ENCODE measurements at places on chromosomes 5 and 9. TPM values are rescaled to one million over a fixed set of nuclear protein-coding genes. Genes with fewer than 3 reads are reported as not detected.

DNA sequence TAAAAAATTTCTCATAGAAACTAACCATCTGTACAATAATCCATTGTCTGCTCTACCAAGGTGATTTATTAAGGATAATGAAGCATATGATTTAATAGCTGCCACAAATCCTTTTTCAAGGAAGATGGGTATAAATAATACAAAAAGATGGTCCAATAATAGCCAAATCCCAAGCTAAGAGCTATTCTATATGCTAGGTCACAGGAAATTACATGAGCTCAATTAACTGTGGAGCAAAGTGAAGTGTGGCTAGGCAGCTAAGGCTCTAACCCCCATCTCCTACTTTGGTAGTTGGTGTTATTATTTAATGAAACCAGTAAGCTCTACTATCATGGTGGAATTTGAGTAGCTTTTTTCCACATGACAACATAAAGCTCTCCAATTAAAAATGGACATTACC, 1045.0 kb upstream of the DMAC1 start:
- no peak for DNase-seq

DNA sequence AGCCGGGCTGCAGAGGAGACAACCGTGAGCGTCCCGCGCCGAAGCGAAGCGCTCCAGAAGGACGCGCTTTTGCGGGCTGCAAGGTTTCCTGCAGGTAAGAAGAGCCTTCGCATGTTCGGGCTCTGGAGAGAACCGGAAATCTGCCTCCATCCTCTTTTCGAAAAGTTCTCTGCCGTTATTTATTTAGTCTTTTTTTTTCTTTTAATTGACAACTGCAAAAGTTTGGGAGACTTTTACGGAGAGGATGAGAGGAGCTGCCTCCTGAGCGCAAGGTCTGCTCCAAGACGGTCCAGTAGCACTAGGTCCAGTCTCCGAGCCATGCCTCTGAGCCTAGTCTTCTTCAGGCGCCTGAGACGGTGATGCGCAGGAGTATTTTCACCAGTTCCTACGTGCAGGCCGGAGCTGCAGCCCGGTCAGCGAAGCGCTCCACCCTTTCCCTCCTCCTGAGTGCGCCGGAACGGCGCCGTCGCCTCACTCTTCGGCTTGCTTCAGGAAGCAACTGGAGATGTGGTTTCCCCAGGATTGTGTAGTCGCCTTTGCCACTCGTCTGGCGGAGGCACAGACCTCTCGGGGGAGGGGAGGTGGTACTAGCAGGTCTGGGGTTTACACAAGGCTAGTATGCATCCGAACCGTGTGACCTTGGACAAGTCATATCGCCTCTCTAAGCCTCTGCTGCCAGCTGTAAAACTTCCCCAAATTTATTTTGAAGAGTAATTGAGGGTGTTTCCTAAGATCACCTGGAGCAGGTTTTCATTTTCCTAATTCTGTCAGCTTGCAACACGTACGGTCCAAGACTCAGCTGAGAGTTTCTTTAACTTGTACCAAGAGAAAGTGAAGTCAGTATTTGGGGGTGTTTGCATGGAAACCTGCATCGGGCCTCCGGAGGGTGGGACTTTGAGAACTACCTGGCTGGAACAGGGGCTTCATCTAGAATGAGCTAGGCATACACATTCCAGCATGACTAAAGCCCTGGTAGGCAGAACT, 4.5 kb downstream of the POU4F3 start:
- DNase-seq = no peak

DNA sequence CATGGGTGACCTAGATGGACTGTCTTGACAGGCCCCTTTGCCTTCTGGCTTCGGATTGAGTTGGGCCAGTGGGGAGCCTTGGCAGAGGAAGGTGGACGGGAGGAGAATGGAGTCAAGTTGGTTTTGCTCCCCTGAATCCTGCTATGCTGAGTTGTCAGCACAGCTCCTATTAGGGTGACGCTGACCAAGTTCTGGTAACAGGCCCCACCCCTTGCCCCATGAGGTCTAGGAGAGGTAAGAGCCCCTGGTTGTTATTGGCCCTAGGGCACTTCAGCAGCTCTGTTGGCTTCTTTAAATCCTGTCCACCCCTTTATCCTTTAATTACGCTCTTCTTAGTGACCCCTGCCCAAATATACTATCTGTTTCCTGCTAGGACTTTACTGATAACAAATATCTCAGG, 39.4 kb upstream of the KIF2A start:
- DNase-seq = no peak

GRCh38 chr5:20050262-20050661, 62.3 kb upstream of the CDH18 start:
- no peak for DNase-seq

GRCh38 chr9:37432020-37432419, 9.5 kb downstream of the GRHPR start:
- no peak for DNase-seq

DNA sequence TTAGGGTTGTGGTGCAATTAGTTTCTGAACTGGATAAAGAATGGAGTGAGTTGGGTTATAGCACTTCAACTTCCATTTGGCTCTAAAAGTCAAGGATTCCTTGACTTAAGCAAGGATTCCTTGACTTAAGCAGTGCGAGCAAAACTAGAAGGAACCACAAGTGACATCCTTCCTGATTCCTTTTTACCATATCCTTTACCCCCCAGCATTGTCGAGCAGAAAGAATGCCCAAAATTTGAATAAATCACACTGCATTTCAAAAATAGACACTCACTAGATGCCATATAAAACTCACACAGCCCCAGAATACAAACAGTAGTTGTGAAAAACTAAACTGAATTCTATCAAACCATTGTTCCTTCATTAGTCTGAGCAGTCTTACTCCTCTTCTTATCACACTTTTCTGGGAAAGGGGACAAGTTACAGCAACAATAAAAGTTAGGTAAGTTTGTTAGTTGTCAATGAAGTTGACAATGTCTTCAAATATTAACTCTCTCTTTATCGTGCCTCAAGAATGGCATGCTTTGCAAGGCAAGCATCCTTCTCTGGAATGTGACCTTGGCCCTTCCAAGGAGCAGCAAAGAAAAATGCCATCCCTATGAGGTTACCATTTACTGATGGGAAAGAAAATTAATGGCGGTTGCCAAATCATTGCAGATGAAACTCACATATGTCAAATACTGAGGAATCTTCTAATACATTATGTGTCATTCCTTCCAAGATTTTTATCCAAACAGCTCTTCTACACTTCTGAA, 273.3 kb upstream of the ANKRD55 start:
- no peak for DNase-seq

- DNase-seq = no peak
Measured at GRCh38 chr5:17069995-17070511, 134.0 kb upstream of the MYO10 start.

DNA sequence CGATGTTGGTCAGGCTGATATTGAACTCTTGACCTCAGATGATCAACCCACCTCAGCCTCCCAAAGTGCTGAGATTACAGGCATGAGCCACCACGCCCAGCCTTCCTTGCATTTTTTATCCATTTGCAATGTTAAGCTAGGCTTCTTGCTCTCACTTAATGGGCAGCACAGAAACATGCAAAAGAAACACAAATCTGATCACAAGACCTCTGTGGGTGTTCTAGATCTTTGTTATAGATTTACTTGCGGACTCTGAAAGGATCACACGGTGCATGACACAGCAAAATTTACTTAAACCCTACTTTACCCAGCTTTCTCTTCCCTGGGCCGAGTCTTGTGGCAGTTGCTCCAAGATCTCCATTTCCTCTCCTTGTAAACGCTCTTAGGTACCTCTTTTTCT, 71.3 kb downstream of the PSAT1 start:
- no peak for DNase-seq

DNA sequence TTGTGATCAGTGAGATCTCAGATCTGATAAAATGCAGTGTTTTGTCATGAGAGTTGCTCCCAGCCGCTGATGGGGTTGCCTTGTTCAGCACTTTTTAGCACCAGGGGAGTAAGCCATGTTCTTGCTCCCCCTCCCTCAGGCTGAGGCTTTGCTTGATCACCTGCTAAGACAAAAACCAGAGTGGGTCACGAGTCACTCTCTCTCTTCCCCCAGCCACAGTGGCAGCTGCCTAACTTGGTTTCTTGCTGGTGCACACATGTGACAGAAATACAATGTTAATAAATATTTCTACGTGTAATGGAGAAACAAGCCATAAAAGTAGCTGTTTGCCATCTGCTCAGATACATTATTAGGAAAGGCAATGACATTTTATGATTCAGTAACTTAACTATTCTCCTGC, 212.4 kb upstream of the DMRT1 start:
- DNase-seq = no peak

GRCh38 chr5:139012176-139012575, 137.0 kb upstream of the LRRTM2 start:
- no peak for DNase-seq

- no peak for DNase-seq
Measured at GRCh38 chr5:138661991-138662434, 86.8 kb upstream of the HSPA9 start.

DNA sequence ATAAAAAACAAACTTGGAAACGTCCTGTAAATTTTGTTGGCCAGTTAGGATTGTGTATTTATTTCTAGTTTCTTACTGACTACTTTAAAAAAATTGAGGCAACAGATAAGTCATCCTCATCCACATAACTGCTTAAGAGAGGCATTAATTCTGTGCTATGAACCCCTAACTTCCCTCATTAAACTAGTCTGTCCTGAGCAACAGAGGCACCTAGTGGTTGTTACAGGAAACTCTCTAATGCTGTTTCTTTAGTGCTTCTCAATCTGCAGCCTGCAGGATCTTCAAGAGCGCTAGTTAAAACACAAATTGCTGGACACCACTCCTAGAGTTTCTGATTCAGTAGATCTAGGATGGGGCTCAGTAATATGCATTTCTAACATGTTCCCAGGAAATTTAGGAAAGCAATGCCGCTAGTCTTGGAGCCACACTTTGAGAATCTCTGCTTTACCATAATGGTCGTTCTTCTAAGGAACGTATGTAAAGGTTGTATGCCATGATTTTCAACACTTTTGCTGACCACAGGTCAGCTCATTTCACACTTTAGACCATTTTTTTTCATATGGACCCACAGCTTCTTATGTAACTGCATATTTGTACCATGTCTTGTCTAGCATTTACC, 410.1 kb upstream of the SMARCA2 start:
- no peak for DNase-seq

GRCh38 chr9:28915202-28915930, 1342.1 kb upstream of the C9orf72 start:
- peak; percentile 49 for DNase-seq

DNA sequence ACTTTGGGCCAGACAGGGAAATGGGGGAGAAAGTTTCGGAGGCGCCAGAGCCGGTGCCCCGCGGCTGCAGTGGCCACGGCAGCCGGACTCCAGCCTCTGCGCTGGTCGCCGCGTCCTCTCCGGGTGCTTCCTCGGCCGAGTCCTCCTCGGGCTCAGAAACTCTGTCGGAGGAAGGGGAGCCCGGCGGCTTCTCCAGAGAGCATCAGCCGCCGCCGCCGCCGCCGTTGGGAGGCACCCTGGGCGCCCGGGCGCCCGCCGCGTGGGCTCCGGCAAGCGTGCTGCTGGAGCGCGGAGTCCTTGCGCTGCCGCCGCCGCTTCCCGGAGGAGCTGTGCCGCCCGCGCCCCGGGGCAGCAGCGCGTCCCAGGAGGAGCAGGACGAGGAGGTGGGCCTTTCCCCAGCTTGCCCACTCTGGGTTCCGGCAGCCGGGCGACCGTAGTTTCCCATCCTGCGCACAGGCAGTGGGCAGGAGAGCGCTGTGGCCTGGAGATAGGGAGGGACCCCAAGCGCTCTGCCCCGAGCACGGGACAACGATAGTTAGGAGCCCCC, 516 bp downstream of the MAST4 start:
- DNase-seq = no peak

DNA sequence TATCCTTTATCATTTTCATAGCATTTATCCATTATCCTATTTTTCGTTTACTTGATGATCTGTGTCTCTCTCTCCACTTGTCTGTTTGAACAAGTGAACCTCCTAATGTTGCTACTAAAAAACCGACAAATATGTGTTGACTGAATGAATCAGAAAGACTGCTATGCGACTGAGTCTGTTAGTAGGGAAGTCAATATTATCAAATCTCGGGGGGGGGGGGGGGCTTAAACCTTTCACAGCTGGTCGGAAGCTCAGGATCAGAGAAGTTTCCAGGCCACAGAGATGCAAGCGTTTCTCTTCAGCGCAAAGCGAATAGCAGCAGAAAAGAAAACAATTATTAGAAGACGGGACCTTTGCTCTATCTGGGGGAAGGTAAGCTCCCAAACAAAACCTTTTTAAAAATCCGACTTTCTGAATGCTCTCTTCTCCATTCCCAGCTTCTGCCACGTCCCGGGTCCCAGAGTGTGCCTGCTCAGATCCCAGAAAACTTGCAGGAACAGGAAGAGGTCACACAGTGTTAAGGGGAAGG, 412 bp downstream of the RIOK2 start:
- DNase-seq = no peak

The GAPT gene
- total RNA-seq = 0.44 TPM

The CMYA5 gene
- total RNA-seq = 33.4 TPM
